GDM1 (cell line): ENCODE measurements at places on chromosomes 13 and 19.

DNA sequence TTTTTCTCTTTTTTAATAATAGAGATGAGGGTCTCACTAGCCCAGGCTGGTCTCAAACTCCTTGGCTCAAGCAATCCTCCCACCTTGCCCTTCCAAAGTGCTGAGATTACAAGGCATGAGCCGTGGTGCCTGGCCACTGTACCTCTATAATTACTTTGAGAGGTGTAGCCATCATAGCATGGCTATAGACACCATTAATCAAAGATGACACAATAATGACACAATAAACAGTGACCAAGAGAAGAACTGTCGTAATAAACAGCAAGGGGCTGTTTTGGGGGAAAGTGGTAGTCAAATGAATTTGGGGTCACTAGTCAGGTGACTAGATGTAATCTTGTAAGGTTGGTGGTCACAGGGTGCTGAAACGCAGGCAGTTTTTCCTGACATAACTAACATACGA lies 30.4 kb downstream of the KLF5 start:
- DNase-seq, result no peak

GRCh38 chr13:104105418-104106355 lies 1039.5 kb upstream of the SLC10A2 start:
- no peak for DNase-seq

GRCh38 chr13:28820099-28821051 lies at the start of gene MTUS2:
Gene MTUS2, plus strand, starts transcription at chr13:28820339.
- no peak for DNase-seq

GRCh38 chr13:60427285-60427684 lies 30.3 kb downstream of the TDRD3 start:
- no peak for DNase-seq

DNA sequence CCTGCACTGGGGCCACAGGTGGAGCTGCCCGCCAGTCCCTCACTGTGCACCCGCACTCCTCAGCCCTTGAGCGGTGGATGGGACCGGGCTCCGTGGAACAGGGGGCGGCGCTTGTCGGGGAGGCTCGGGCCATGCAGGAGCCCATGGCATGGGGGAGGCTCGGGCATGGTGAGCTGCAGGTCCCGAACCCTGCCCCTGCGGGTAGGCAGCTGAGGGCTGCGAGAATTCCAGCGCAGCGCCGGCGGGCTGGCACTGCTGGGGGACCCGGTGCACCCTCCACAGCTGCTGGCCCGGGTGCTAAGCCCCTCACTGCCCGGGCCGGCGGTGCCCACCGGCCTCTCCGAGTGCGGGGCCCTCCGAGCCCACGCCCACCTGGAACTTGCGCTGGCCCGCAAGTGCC lies 877.5 kb upstream of the PCDH9 start:
- no peak for DNase-seq

GRCh38 chr13:45915686-45916439 lies 64.3 kb upstream of the SIAH3 start:
- DNase-seq, result no peak

DNA sequence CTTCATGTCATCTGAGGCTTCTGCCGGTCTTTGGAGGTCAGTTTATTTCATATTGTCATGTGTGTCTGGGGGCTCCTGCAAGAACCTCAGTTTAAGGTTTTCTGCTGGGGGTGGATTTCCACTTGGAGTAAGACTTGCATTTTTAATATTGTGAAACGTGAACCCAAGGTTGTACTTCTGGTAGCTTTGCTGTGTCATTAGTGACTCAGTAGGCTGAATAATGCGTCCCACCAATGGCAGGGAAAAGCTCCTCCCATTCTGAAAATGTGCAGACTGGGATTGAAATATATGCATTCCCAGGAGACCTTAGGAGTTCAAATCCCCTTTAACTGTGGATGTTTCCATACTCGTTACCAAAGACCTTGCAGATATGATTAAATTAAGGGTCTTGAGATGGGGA lies 46.2 kb downstream of the ING1 start:
- DNase-seq, result no peak

GRCh38 chr13:30864433-30865122 lies 41.5 kb upstream of the MEDAG start:
- no peak for DNase-seq

DNA sequence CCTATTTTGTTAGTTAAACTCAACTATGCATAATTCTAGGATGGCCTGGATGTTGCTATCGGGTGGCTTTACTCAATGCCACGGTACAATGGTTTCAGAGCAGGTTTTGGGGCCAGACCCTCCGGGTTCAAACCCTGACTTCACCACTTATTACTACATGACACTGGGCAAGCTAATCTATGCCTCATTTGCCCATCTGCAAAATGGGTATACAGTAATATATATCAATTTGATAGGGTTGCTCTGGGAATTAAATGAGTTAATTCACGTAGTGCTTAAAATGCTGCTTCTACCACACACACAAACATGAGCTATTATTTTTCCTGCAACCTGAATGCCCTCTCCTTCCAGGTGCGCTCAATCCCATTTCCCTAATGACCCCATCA lies 839 bp downstream of the ESD start:
- DNase-seq, result no peak

DNA sequence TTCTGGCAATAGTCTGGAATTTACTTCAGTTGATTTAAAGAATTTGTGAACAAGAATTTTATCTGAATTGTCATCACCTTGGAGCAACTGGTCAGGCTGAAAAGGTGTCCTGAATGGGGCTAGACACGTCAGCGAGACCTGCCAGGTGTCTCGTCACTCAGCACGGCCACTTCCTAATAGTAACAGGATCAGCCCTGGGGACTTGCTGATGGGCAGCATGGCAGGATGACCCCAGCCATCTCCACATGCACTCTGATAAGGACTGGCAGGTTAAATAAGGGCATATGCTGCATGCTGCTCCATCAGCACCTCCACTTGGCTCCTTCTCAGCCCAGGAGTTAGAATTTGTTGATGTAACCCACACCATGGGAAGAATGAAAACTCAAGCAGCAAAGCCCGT lies 224.2 kb downstream of the FOXO1 start:
- DNase-seq, result no peak

GRCh38 chr19:37669450-37669914 lies 14.2 kb upstream of the ZFP30 start:
- no peak for DNase-seq

GRCh38 chr19:3365836-3366752 lies at the start of gene NFIC:
Gene NFIC, plus strand, starts transcription at chr19:3366583. Its CDS starts 54 bp downstream, at chr19:3366637.
- peak; percentile 63 for DNase-seq

DNA sequence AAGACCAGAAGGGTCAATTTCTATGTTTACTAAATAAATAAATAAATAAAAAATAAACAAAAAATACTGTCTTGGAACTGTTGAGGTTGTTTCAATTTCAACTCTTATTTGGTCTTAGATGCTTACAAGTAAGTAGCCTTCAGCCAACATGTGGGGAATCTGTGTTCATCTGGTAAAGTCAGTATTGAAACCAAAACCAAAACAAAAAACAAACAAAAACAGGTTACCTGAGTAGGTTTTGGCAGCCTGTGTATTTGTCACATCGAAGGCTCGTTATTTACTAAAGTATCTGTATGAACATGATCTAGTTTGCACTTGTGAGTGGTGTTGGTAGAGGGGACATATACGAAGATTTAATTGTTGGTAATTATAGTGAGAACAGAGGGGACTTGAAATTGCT lies 471.5 kb downstream of the SLITRK5 start:
- no peak for DNase-seq

GRCh38 chr13:27014406-27015359 lies 156.9 kb downstream of the USP12 start:
- DNase-seq, result no peak

- no peak for DNase-seq
These were observed 62.8 kb upstream of the LRCH1 start for GRCh38 chr13:46490129-46490528.

DNA sequence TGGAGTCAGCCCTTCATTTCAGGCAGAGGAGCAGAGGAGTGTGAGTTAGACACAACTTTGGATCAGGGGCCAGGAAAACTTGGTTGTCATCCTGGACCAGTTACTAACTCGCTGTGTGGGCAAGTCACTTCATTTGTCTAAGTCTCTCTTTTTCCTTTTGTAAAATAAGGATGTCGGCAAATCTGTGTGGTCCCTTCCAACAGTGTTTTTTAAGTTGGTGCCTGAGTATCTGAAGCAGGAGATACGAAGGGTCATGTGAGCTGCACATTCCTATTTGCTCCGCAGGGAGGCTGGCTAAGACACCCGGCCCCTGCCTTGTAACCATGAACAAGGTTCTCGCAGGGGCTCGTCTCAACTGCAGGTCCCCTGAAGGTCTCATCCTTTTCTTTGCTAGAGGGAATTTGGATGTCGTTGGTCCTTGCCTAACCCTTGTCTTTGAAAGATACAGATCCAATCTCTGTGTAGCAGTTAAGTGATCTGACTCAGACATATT lies 64.3 kb downstream of the LRCH1 start:
- DNase-seq, result no peak

- DNase-seq, result no peak
These were observed 171.0 kb downstream of the GPC6 start for GRCh38 chr13:93397619-93398018.

DNA sequence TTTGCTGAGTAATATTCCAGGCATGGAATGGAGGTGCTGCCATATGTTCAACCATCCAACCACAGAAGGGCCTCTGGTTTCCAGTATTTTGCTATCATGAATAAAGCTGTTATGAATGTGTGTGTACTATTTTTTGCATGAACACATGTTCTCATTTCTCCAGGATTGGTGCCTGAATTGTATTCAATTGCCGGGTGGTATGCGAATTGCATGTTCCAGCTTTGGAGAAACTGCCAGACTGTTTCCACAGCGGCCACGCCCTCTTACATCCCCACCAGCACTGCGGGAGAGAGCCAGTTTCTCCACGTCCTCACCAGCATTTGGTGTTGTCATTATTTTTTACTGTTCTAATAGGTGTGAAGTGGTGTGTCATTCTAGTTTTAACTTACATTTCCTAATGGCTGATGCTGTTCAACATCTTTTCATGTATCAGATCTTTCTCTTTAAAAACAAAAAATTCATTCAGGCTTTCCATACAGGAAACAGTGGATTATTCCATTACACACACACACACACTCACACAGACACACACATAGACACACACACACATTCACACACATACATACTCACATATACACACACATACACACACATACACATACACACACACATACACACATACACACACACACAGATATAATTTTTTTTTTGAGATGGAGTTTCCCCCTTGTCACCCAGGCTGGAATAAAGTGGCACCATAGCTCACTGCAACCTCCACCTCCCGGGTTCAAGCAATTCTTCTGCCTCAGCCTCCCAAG lies 154.1 kb downstream of the PTPRS start:
- DNase-seq, result no peak

- no peak for DNase-seq
These were observed 1138.0 kb upstream of the SLC10A2 start for GRCh38 chr13:104204177-104204576.

GRCh38 chr19:48565090-48565489 lies 13.1 kb downstream of the SULT2B1 start:
- no peak for DNase-seq

GRCh38 chr13:108195146-108195545 lies 20.2 kb downstream of the LIG4 start:
- no peak for DNase-seq

DNA sequence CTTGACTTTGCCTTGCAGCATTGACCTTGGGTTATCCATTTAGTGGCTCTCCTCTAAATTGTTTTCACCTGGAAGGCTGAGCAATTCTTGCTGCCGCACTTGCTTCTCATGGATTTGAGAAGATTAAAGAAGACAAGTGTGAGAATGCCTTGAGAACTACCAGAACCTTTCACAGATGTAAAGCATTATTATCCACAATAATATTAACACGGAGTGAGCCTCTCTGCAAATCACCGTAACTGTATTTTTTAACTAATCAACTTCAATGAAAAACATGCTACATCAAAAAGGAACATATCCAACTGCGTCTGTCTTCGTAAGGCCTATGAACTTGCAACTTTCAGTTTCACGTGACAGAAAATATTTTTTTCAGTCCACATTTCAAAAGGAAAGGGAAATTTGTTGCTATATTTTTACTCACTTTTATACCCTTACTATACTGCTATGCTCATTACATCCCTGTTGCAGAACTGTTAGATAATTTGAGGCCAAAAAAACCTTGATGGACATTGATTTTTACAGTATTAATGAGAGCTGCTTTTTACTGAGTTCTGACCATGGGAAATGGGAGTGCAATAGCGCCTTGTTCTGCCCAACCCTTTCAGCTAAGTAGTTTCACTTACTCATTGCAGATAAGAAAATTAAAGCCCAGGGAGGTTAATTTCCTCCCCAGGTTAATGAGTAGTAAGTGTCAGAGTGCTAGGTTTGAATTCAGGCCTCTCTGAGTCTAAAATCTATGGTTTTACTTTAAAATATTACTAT lies 93.8 kb upstream of the RAP2A start:
- no peak for DNase-seq

DNA sequence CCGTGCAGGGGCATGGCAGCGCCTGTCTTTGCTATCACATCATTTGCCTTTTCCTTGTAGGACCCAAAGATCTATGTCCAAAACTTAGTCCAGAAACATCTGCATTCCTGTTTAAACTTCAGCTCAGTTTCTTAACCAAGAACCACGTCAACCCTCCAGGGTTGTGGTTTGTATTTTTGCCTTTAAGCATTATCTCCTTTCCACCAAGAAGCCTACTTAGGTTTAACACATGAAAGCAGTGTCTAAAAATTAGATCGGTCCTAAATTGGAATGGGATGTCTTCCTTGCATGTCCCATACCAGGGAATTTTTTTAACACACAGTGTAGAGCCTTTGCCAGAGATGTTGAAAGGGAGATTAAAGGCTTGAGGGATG lies 38.8 kb downstream of the DHRS12 start:
- DNase-seq, result no peak

DNA sequence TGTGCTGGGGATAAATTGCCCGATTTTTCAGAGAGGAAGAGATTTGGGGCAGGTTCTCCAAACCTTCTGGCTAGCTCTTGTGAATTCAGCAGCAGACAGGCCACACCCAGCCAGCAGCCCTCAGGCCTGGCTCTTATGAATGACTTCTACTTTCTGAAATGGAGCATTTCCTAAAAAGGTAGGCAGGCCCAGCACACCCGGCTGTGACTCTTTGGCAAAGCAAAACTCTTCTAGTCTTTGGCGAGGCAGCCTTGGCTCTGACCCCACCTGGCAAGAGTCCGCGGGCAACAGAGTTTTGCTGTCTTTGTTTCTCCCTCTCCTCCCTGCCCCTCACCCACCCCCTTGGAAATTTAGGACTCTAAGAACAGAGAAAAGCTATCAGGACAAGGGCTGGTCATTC lies 221.2 kb downstream of the ZNF536 start:
- DNase-seq, result no peak

GRCh38 chr19:7928741-7929701 lies 3.1 kb upstream of the CTXN1 start:
- peak; percentile 20 for DNase-seq

DNA sequence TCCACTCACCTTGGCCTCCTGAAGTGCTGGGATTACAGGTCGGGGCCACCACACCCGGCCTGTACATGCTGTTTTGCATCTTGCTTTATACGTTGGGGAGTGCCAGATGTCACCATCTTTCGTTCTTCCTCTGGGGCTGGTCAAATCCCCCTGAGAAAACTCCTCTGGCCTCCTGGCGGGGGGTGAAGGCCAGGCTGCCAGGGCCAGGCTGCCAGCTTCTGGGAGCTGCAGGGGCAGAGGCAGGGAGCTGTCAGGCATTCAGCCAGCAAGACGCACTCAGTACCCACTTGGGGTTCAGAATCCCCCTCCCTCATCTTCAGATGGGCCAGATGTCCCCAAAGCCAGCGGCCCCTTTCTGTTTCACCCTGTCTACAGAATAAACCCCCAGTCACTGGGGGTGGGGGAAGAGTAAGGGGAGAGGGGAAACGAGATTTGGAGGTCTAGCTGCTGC lies 16.1 kb downstream of the ZSWIM9 start:
- DNase-seq, result no peak

- DNase-seq, result no peak
These were observed 26.1 kb downstream of the EXOC3L2 start for GRCh38 chr19:45218911-45219743.

GRCh38 chr13:75364131-75364713 lies 117.7 kb downstream of the TBC1D4 start:
- no peak for DNase-seq
